ENCODE measurements at places on chromosomes 2 and 18.

- DNase-seq: no peak
These were observed 114.1 kb downstream of the NDUFA10 start for GRCh38 chr2:239910851-239911640.

DNA sequence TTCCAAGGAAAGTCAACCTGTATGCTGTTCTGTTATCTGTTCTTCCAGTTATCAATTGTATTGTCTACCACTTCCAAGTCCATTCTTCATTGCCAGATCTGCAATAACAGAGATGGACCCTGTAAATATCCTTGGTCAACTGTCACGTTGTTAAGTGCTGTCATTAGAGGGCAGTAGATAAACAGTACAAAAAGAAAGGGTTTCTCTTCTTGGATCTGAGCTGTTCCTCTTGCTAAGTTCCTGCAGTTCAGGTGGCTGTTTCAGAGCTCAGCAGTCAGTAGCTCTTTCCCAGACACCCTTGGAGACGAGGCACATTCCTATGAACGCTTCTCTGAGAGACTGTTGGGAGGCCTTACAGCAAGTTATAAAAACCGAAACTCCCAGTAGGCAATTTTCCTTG, 957.1 kb upstream of the CHAC2 start:
- DNase-seq: no peak

DNA sequence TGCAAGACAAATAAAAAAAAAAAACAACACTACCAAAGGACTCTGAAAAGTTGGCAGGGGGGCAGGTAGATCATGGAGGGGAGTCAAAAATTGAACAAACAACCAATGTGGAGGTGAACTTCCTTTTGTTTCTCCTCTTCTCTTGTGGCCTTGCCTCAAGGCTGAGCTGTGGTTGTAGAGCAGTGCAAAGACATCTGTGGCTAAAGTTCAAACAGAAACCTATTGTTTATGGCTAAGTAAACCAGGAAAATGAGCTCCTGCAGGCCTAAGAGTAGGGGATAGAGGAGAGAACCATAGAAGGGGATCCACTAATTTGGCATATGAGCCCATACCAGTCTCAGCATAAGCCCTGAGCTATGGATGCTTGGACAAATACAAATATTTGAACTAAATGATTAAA, 40.2 kb upstream of the EGR4 start:
- no peak for DNase-seq

DNA sequence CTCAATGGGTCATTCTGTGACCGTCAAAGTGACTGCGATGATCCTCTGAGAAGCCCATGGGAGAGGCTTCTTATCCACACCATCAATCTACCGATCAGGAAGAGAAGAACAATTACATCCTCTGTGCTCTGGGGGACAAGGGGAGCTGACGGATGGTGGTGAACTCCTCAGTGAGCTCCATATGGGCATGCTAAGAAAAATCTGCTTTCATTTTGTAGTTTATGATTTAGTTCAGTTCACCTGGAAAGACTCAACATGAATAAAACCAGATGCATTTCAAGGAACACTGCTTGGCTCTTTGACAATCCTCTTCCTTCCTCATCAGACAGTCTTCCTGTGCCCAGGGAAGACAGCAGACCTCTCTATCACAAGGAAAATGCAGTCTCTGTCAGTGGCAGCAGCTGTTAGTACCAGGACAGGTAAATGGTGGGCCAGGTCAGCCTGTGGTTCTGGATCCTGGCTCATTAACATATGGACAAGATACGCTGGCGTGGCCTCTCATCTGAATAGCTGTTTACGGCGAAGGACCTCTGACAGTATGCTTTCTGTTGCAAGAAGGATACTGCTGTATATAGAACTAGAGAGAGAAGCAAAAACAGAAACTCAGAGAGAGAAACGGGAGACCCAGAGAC, 176.9 kb downstream of the BCL2 start:
- DNase-seq: no peak

- DNase-seq: no peak
These were observed 183.2 kb upstream of the SIX2 start for GRCh38 chr2:45192481-45192880.

Data from AG09319 (cell line).